ENCODE measurements at places on chromosomes 11 and 22.

DNA sequence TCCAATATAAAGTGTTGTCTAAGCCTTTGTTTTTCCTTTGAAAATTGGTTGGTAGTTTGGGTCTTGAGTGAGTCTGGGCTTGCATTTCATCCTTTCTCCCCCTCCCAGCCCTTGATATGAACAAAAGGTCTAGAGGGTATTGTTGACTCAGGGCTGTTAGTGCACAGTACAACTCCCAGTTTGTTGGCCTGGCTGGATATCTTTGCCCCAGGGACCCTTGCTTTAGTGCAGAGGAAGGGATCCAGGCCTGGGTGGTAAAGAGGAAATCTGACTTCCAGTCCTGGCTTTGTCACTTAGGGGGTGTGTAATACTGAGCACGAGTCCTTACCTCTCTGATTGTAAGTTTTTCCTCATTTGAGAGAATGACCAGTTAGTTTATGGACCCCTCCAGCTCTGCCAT lies 330.4 kb downstream of the TMEM135 start:
- no peak for DNase-seq

- DNase-seq, result no peak
Measured at GRCh38 chr11:104583857-104584256, 314.4 kb downstream of the CASP12 start.

DNA sequence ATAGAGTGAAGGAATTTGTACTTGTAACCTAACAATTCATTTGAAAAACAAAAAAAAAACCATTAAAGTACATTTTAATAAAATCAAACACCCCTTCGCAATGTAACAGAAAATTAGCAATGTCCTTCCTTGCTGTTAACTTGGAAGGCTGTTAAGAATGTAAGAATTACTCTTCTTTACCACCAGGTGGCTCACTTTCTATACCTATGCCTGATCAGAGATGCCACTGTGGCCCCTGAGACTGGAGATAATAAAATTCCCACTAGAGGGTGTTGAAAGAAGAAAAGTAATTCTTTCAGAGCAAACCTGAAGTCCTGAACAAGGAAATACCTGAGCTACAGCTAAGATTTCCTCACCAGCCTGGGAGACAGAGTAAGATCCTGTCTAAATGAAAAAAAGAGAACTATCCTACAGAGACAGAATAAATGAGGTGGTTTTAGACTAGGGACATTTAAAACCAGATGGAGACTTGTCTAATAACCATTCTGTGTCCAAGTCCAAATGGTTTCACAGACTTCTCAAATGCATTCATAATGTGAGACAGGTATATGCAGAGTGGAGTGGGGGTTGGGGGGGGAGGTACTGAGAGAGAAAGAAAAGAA lies 1089.3 kb downstream of the FAM181B start:
- DNase-seq, result peak; percentile 56

GRCh38 chr11:75246671-75247350 lies 6.2 kb downstream of the TPBGL start:
- no peak for DNase-seq

DNA sequence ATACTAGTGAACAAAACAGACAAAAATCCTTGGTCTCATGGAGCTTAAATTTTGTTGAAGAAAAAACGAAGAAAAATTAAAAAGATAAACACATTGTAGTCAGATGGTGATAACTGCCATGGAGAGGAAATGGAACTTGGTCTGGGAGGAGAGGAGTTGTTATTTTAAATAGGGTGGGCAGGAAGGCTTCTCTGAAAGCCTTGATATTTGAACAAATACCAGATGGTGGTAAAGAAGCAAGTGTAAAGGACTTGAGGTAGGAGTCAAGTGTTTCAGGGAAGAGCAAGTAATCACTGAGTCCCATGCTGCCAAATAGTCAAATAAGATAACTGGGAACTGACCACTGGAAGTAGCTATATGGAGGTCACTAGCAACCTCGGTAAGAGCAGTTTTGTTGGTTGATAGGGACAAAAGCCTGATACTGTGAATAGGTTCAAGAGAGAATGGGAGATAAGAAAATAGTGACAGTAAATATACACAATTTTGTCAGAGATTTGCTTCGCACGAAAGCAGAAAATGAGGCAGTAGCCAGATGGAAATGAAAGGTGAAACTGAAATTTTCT lies 55.1 kb downstream of the SESN3 start:
- no peak for DNase-seq

DNA sequence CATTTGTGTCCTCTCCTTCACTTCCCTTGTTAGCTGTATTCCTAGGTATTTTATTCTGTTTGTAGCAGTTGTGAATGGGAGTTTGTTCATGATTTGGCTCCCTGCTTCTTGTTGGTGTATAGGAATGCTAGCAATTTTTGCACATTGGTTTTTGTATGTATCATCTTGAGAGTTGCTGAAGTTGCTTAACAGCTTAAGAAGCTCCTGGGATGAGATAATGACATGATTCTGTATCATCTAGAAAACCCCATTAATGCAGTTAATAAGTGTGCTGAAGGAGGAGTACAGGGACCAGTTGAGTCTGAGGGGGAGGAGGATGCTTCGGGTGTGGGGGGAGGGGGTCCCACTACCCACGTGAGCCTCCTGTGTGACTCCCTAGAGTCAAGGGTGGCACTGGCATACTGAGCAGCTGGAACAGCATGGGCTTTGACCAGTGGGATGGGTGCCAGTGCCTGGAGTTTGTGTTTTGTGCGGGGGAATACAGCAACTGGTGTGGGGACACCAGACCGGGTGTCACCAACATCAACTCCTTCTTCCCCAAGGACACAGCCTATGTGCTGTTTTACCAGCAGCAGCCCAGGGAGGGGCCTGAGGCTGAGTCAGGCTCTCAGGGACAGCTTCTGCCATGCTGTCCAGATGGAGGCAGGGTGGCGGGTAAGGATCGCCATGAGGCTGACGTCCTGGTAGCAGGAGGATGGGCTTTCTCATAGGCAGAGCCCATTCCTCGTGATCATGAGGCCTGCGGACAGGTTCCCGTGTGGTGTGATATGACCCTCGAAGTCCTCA lies 24.1 kb downstream of the USP35 start:
- DNase-seq, result no peak

DNA sequence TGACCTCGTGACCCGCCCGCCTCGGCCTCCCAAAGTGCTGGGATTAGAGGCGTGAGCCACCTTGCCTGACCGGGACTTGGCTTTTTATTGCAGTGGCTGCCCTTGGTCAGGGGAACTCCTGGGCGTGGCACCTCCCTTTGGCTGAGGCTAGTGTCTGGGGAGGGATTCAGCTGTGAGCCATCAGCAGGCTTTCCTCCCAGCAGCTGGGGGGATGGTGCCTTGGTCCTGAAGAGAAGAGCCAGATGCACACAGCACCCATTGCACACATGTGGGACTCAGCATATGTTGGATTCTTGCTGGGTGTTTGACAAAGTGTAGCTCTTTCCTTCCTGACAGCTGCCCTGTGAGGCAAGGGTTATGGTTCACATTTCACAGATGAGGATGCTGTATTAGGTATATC lies 8.4 kb downstream of the CYTH4 start:
- no peak for DNase-seq

DNA sequence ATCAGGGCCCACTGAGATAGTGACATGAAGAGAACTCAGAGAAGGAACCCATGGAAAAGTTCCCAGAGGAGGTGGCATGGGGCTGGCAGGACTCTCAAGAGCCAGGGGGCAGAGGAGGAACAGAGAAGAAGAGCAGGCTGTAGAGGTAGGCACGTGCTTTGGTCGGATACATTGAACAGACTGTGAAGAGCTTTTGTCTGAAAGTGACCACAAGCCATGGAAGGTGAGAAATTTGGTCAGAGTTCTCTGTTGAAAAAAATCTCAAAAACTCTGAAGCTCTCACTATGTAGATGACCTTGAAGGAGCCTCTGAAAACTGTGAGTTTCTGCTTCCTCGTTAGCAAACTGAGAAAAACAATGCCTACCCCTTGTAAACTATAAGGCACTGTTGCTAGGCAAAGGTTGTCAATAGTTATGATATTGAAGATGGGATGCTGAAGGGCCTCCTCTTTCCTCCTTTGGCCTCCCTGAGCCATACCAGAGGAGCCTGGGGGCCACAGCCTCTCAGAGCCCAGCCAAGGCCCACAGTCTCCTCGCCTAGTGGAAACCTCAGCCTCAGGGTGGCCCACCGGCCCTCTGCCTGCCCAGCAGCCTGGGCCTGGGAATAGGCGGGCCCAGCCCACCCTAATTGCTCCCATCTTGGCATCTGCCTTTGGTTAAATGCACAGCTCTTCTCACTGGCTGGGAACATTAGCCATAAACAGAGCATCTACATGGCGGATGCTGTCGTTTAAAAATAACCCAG lies 415.7 kb downstream of the SOX6 start:
- DNase-seq, result no peak

- DNase-seq, result no peak
Measured at GRCh38 chr22:43723816-43724215, 88.3 kb downstream of the EFCAB6 start.

- DNase-seq, result no peak
Measured at GRCh38 chr11:100573911-100574513, 113.1 kb upstream of the ARHGAP42 start.

DNA sequence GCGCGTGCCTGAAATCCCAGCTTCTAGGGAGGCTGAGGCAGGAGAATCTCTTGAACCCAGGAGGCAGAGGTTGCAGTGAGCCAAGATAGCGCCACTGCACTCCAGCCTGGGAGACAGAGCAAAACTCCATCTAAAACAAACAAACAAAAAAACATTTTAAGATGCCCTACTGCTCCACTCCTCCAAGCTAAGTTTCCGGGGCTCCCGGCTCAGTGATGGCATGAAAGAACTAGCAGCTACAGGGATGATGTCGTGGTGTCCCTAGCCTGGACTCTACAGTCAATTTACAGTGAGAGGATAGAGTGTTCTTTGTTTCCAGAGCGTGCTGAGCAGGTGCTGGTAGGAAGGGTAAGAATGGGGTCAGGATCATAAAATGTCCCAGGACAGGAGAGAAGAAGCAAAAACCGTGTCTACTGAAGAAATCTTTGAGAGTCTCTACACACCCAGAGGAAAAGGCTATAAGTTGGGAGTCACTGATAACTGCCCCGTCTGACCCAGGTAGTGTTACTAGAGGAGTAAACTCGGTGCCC lies 1.2 kb upstream of the ZBTB3 start:
- DNase-seq, result no peak

DNA sequence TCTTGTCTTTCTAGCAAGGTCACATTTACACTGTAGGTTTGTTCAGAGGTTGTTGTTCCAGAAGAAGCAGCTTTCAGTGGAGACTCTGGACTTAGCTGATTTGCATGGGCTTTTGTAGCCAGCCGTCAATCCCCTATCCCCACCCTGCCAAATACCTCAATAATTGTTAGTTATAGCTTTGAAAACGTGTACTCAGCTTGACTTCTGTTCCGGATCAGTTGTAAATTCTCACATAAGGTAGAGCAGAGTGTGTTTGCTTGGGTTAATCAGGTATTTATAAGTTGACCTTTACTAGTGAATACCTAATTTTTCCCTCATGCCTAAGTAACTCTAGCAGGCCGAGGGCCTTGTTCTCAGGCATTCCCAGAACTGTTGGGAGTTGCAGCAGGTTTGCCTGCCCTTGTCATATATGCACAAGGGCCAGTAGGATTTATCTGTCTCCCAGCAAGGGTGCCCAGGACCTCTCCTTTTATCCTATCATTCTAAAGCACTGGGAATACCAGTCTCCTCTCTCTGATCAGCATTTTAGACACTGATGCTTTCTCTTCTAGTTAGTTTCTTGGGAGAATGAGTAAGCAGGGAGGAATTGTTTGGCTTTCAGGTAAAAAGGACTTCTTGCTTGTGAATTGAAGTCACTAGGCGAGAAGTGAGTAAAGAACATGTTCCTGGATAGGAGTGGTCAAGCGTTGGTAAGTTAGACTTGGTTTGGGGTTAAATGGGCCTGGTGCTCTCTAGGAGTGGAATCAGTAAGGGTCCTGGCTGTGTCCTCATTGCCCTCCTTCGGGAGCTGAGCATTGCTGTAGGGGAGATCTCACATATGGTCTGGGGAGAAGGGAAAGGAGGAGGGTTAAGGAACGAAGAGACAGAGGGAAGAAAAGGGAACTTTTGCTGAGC lies 22.1 kb downstream of the STIM1 start:
- DNase-seq, result no peak

DNA sequence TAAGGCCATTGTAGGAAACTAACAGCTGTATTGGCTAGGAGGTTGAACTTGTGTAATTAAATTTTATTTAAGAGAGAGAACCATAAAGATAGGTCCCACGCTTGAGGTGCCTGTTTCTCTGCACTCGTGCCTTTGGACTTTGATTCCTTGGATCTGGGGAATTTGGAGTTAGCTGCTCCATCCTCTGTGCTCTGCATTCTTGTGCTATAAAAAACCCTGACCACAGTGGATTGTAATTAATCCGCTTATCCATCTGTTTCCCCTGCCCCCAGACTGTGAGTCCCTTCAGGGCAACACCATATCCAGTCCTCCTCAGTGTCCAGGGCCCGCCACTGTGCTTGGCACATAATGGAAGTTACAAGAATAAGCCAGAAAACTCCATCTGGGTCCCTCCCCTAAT lies 169.8 kb downstream of the SPON1 start:
- no peak for DNase-seq

DNA sequence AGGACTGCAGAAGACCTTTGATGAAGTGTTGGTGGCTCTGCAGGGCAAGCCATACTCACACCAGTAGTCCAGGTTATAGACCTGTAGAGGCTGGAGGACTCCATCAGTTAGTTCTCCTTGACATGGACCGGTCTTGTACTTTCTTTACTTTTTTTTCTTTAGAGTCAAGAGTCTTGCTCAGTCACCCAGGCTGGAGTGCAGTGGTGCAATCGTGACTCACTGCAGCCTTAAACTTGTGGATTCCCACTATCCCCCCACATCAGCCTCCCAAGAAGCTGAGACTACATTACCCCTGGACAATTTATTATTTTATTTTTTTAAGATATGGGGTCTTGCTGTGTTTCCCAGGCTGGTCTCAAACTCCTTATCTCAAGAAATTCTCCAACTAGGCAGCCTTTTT lies 49.6 kb upstream of the E2F8 start:
- DNase-seq, result no peak

GRCh38 chr11:18599739-18600230 lies at the start of gene MISFA:
MISFA (plus strand) TSS chr11:18599789; CDS start chr11:18599929, 140 bp downstream.
- DNase-seq, result no peak

- DNase-seq, result no peak
Measured at GRCh38 chr11:42390116-42390515, 921.7 kb upstream of the API5 start.

- DNase-seq, result no peak
Measured at GRCh38 chr22:42805016-42805997, 51.8 kb downstream of the ARFGAP3 start.

All from NCI-H187 treated with DMSO at 0.1 percent for 48 hours (cell line).